ENCODE measurements at places on chromosomes 7 and 10. TPM values are rescaled to one million over a fixed set of nuclear protein-coding genes. Genes with fewer than 3 reads are reported as not detected.

DNA sequence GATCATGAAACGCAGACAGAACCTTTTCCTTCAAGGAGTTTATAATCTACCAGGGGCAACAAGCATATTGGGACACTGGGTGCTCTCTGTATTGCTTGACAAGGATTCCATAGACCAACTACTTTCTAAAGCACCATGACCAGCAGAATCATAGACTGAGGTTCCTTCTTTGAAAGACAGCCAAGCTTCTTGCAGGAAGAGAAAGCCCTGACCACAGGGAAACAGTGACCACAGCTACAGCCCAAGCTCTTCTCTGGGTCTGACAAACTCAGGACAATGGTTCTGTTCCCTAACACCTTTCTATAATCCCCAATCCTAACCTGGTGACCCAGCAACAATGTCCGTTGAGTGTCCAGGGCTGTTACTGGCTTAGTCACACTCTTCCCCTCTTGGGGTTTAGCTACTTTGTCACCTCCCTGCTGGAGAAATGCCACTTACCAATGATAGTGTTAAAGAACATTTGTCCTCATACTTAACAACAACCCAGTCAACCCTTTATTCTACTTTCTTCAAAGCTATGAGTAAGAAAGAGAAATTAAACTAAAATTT lies 155.7 kb downstream of the JAZF1 start:
- DNase-seq = no peak

- DNase-seq = no peak
These were observed 36.0 kb downstream of the CARD11 start for GRCh38 chr7:3007696-3008095.

Gene NIPSNAP2
- total RNA-seq = 357 TPM

DNA sequence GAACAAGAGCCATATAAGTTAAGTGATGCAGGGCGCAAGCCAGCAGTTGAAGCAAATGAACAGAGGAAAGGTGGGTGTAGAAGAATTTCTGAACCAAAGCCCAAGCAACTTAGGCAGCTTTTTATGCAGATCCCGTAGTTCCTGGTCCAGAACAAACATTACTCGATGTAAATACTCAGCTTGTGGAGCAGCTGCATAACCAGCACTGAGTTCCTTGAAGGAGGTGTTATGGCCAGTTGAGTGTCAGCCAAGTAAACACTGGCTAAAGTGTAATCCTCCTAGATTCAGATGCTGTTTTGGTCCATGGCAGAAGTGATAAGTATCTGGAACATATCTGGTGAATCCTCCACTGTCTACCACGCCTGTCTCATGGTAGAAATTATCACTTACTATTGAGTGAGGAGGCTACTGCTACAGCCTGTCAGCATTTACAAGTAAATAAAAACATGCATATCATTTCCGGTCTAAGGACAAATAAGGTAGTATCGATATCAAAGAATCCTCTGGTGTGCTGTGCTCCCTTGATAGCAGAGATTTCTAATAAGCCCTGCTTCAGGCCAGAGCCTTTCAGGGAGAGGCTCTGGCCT lies 213.9 kb downstream of the DYNC1I1 start:
- DNase-seq = no peak

DNA sequence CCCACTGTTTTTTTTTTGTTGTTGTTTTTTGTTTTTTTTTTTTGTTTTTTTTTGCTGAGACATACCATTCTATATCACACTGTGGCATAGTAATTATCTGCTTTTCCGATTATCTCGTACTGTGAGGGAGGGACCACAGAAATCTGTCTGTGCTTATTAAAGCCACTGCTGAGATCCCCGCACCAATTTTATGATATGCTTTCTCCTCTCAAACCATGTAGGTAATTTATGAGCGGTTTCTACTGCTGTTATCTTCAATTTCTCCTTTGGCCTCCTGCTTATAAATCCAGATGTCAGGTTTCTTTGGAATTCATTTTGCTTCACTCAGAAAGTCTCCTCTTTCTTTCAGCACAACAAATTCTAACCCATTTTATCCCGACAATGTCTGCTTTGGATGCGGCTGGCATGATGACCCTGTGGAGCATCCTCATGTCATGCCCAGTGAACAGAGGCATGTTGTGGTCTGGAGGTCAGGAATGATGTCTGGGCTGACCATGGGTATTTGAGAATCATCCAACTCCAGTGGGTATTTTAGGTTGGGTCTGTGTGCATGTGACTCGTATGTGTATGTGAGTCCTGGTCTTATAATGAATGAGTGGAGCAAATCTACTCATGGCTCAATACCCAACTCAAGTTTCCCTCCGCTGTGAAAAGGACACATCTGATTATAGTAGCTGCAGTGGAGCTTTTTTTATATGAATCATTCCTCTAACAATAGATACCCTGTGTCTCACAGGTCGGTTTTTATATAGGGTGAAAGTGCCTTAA lies 213.4 kb downstream of the GALNT17 start:
- no peak for DNase-seq

GRCh38 chr10:101529725-101530553 lies 58.1 kb downstream of the POLL start:
- DNase-seq = no peak

GRCh38 chr7:332646-333392 lies 42.8 kb downstream of the FOXL3 start:
- DNase-seq = peak; percentile 84

DNA sequence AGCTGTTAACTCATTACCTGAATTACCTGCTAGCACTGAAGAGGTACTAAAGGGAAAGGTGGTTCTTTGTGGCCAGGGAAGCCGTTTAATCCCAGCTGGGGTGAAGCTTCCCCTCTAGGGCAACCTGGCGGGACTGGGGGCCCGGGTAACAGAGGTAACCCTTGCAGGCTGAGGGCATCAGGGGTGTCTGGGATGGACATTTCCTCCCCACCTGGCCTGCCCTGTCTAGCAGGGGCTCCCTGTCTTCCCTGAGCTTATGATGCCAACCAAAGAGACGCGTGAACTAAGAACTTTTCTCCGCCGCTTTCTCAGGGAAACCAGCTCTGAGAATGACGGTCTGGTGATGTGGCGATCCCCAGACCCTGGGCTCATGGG lies 52.8 kb downstream of the UNC5B start:
- DNase-seq = no peak

- no peak for DNase-seq
These were observed 27.0 kb downstream of the DLD start for GRCh38 chr7:107917763-107918651.

Gene BICC1
- total RNA-seq = 5.7 TPM

GRCh38 chr7:87715545-87715944 lies 87.3 kb downstream of the RUNDC3B start:
- no peak for DNase-seq

Gene MYH16
- total RNA-seq = not detected

- no peak for DNase-seq
These were observed 442.6 kb upstream of the IGFBP3 start for GRCh38 chr7:46363688-46364087.

DNA sequence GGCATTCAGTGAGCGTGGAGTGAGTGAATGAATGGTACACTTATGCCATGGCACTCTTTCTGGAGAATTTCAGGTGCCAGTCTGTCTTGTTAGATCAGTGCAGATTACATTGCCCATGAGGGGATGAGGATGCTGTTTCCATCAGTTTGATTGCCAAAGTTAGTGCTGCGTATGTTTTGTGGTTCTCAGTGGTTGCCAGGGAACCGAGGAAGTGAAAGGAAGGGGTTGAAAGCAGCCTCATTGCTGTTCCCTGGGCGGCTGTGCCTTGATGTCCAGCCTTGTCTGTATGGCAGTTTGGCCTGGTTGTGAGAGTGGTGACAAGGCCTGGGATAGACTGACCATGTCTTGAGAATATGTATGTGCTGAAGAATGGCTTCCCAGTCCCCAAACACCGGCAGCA lies 30.2 kb downstream of the WBP1L start:
- peak; percentile 35 for DNase-seq
